ENCODE measurements at places on chromosomes 5 and 9.

GRCh38 chr5:142501890-142502289 is 177.1 kb upstream of the SPRY4 start:
- no peak for DNase-seq

DNA sequence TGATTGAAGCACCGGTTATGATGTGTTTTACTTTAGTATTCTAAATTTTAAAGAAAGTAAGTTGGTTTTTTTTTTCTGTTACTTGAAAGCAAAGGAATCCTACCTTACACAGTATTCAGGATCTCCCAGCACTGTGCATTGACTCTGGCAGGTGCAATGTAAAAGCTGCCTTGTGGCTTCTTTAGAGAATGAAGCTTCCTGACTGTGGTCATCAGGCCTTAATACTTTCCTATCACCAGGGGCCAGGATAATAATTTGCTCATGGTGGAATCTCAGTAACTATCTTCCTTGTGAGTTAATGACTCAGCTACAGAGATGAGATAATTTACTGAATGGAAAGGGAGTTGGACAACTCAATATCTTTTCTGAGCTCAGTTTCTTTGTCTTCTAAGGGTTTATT is 435.5 kb upstream of the ZNF608 start:
- no peak for DNase-seq

GRCh38 chr9:1051584-1052275 is 1.6 kb downstream of the DMRT2 start:
- DNase-seq: no peak

DNA sequence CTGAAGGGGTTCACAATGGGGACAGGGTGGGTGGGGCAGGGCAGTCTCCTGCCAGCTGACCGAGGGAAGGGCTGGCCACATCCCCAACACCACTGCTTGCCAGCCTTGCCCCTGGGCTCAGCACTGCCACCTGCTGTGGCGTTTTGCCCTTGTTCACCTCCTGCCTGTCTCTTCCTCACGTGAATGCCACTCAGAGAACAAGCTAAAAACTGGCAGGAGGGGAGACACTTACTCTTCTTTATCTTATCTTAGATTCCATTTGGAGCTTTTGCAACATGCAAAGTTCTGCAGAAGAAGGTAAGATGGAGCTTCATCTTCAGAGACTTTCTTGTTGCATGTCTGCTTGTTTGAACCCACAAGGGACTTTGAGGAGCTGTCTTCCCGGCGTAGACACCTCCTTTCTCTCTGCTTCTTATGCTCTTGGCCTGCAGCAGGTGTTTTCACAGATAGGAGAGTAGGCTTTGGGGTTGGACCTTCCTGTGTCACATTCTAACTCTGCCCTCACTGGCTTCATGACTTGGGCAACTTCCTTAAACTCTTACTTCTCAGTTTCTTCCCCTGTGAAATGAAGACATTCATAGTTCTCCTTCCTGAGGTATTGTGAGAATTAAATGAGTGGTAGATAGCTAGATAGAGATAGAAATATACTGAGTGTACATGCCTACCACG is 4.1 kb downstream of the LRSAM1 start:
- DNase-seq: no peak

DNA sequence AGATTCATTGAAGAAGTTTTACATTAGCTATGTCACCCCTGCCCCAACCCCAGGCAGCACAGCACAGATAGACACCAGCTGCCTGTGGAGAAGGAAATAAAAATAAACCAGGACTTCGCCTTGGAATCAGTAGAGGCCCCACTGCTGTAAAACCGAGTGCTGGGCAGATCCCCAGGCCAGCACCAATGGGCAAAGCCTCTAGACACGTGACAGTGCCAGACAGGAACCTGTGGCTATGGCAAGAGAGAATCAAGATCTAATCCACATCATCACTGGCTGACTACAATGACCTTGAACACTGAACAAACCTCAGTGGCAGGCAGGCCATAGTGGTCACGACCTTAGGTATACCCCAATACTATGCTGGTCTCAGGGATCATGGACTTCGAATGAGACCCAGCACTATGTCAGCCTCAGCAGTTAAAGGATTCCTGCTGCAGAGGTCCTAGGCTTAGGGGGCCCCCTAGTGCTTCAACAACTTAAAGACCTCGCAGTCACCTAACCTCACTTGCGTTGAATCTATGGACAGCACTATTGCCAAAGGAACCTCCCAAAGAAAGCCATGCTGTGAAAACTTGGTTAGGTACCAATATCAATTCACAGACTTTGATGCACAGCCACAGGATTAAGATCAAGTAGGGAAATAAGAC is 2118.6 kb upstream of the C9orf72 start:
- DNase-seq: no peak

DNA sequence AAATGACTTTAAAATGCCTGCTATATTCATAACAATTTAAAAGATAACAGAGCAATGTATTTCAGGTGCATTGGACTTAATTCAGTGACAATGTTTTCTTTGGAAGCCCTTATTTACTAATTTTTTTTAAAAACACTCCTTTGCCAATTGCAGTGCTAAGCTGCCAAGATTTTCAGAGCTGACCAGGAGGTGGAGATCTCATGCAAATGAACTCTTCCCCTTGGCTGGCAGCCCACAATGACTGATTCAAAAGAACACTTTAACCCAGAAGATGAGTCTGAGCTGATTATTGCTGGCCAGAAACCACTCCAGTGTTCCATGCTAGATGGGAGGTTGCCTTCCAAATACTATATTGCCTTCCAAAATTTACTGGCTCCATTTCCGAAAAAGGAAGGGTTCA is 128.3 kb upstream of the CCNH start:
- no peak for DNase-seq

GRCh38 chr9:109474170-109474569 is 23.9 kb downstream of the PTPN3 start:
- no peak for DNase-seq

GRCh38 chr5:1950096-1950707 is 67.5 kb upstream of the IRX4 start:
- DNase-seq: no peak

DNA sequence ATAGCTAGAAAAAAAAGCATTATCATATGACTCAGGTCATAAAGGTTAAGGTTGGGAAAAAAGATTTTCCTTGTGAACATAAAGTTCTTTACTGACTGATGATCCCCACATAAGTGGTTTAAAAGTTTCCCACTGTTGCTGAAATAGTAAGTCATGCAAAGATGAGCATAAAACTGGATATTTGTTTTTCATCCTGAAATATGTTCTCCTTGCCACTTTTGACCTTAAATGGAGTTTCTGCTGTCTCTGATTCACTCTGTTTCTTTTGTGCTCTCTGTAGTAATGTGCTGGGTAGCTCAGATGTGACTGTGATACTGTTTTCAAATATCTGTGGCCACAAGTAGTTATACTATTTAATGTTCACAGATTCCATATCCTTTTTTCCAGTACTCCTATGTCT is 162.5 kb upstream of the GAS1 start:
- no peak for DNase-seq

GRCh38 chr9:96461336-96461735 is 11.4 kb downstream of the HABP4 start:
- no peak for DNase-seq

- no peak for DNase-seq
These were observed 3.9 kb upstream of the RALGDS start for GRCh38 chr9:133124907-133125275.

DNA sequence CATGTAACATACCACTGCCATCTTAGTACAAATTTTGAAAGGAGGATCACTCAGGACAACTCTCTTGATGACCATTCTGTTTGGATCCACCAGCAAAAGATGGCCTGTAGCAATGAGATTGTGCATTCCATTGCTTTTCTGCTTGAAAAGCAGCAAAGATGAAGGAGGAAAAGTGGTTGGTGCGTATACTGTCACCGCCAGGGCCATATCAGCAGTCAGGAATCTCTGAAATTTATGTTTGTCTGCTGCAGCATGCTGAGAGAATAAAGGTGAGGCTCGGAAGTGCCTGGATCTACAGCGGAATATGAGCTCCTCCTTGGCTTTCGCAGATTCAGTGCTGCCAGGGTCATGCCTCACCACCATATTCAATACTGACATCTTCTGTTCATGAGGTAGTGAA is 144.4 kb downstream of the GPBP1 start:
- no peak for DNase-seq

DNA sequence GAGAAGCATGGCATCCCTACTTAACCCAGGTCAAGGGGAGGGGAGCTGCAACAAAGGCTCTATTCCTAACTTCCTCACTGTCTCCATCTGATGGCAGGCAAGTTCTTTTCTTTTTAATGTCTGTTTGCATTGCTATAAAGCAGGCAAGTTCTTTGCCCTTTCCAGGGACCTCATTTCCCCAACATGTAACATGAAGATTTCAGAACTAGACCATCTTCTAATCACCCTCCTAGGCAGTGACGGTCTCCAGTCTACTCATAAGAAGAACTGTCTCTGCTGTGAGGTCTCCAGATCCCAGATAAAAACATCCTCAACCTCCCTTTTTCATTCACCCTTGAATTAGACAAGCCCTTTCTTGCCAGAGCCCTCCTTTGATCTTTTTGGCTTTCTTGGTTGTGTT is 42.1 kb downstream of the PPP1R2B start:
- no peak for DNase-seq

DNA sequence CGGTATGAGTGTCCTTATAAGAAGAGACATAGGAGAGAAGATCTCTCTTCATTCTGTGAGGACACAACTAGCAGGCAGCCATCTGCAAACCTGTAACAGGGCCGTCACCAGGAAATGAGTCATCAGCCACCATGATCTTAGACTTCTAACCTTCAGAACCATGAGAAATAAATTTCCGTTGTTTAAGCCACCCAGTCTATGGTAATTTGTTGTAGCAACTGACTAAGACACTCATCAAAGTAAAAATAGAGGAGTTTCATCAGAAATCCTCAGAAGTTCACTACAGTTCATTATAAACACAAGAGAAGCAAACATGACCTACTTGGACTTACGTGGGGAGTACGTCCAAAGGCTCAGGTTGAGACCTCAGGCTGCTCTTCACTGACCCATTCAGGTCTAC is 357.7 kb downstream of the SEMA5A start:
- DNase-seq: no peak

- no peak for DNase-seq
These were observed 13.3 kb downstream of the NR5A1 start for GRCh38 chr9:124493794-124494479.

DNA sequence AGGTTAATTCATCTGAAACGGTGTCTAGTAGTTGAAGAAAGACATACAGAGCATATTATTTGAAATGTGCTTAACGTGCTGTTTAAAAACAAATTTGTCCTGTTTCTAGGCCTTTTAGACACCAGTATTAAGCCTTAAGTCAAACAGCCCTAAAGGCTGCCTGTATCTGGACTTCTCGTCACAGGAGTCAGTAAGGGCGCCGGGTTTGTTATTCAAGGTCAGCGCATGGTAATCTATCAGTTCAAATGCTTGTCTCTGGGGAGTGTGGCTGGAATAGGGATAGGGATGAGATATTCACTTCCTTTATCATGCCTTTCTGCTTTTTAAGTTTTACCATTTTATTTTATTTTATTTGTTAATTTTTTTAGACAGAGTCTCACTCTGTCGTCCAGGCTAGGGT is 9.4 kb upstream of the CNOT6 start:
- DNase-seq: no peak

GRCh38 chr5:111954516-111955395 is 197.8 kb upstream of the NREP start:
- DNase-seq: no peak

DNA sequence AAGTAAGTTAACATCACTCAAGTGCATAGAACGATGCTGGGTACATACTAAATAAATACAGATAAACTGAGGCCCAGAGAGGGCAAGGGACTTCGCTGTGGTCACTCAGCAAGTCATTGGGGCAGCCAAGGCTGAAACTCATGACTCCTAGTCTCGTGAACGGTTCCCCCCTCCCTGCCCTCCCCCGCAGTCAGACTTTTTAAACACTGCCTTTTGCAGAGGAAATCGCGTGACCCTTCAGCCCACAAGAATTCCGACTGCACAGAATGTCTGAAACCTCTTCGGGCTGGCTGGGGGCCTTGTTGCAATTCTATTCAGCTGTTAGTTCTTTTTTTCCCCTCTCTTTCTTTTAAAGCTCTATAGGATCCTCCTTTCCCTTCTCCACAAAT is 28.1 kb downstream of the NEK6 start:
- DNase-seq: peak; percentile 35

GRCh38 chr9:129476821-129477611 is 143.9 kb downstream of the C9orf50 start:
- DNase-seq: no peak

DNA sequence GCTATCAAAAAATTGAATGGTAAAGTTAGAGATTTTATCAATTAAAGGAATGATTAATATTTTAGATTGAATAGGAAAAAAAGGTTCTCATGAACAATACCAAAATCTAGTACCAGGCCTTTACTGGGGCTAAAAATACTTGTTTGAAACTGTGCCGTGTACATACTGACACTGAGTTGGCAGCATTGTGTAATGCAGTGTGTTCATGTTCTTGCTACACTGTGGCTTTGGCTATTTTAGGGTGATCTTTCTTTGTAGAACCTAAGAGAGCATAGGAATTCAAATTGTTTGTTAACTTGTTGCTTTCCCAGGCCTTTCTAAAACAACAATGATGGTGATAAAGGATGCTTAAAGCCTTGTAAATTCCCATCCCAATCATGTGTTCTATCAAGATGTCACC is 80.9 kb downstream of the KIF4B start:
- DNase-seq: no peak

DNA sequence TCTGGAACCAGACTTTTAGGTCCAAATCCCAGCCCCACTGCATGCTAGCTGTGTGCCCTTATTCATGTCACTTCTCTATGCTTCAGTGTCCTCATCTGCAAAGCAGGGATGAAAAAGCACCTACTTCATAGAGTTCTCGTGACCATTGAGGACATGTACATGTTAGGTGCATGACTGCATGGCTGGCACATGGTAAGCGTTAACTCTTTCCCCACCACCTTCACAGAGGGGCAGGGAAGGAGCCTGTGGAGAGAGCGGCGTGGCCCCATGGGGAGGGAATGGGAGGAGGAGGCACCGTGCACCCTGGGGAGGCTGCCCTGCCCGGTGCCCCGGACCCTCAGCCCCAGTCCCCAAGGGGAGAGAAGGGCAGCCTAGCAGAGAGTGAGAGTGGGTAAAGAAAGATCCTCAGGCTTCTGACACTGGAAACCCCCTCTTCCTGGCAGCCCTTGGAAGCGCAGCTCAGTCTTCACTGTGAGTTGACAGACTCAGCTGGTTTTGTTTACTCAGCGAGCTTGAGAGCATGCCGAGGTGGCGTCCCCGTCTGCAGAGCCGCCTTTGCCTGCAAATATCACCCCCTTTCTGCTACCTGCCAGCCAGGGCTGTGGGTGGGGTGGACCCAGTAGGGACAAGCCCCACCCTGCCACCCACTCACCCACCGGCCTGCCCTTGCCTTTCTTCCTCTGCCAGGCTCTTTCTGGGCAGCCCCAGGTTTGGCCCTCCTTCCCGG is 10.6 kb upstream of the ANGPTL2 start:
- no peak for DNase-seq

- no peak for DNase-seq
These were observed 263.7 kb upstream of the DAPK1 start for GRCh38 chr9:87233899-87234455.
